Posterior vena cava (tissue), 2 donors: ENCODE measurements at places on chromosomes 6 and 20.
A peak's percentile ranks its signal among the peaks of the same experiment; 100 is the strongest.

DNA sequence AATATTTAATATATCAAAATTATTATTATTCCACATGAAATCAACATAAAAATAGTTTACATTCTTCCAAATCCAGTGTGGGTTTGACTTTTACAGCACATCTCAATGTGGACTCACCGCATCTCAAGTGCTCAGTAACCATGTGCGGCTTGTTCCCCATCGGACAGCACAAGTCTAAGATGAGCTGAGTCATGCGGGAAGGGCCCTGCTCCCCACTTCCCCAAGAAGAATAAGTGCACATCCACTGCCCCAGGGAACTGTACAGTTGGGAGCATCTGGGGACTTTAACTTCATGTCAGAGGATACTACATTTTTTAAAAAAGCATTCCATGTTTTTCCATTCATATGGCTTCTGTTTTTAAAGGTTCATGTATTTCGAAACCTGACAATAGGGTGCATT is 325.6 kb downstream of the BTBD3 start:
- no peak for DNase-seq

GRCh38 chr20:63973636-63974401 is 4.1 kb upstream of the ZNF512B start:
- peak; percentile 96 for DNase-seq

DNA sequence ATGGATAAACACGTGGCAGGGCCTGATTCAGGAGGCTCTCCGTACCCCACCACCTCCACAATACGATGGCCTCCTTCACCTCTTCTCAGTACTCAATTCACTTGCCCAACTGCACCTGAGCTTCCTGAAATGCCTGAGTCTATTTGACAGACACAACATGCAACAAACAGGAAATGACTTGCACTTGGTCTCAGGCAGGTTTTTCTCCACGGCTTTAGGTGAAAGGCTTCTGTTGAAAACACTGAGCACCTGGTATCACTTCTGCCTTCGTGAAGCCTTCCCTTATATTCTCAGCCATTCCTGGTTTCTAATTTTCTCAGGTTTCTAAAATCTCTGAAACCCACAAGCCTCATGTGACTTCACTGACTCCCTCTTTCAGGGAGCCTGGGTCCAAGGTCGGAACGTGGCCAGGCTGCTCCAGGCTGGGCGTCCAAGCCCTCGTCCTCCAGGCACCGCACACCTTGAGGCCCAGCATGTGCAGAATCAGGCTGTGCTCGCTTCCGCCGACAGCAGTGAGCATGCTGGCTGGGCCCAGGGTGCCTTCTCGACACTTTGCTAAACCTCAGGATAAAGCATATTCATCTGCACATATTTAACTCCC is 34.7 kb downstream of the TAF4 start:
- no peak for DNase-seq

- DNase-seq, result no peak
Measured at GRCh38 chr20:36579996-36580545, 6.7 kb downstream of the TGIF2 start.

- DNase-seq, result peak; percentile 87
Measured at GRCh38 chr20:39874049-39874893, 814.8 kb downstream of the MAFB start.

DNA sequence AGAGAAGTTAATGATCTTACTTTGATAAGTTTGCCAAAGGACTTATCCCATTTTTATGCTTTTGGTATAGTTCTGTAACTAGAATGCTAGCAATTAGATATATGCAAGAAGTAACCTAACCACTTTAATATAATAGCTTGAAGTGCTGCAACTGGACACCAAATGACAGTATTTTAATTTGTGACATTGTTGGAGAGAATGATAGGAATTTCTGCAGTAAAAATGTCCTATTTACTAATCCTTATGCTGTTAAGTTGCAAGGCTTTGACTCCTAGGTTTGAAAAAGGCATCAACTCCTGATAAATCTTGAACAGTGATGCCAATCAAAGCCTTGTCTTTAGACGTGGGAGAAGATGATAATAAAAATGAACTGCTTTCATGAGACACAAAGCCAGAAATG is 726.0 kb upstream of the GJE1 start:
- no peak for DNase-seq

GRCh38 chr6:72175916-72176315 is 289.6 kb downstream of the RIMS1 start:
- no peak for DNase-seq

DNA sequence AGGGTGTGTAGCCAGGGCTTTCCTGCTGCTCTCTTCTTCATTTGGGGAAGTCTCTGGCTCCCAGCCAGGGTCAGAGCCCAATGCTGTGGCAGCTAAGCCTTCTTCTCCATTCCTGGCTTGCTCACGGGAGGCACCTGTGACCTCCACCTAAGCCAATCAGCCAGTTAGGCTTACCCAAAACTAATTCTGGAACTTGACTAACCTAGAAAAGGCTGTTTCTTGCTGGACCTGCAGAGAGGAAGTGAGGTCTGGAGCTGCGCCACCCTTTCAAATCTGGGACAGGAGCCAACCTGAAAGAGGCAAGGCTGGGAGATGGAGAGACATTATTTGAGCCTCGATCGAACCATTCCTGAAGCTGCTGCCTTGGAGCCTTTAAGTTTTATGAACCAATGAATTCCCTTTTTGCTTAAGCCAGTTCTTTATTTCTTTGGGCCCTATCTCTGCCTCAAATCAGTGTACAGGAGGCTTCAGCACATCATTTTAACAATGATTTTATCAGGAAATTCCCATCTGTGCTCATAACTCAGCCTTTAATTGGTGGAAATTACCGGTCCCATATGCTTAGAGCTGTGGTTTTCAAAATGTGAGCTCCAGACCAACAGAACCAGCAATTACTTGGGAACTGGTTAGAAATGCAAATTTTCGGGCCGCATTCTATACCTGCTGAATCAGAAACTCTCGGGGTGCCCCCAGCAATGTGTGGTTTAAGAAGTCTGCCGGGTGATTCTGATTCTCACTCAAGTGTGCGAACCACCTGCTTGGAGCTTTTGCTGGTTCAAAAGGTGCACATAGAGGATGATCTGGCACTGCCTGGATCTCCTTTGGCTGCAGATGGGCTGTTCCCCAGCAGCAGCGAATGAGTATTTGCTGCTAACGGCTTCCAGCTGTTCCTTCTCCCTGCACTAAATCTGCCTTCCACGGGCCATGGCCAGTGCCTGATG is 97.4 kb upstream of the RNF24 start:
- no peak for DNase-seq

GRCh38 chr6:5619249-5619648 is 357.9 kb downstream of the FARS2 start:
- DNase-seq, result no peak

DNA sequence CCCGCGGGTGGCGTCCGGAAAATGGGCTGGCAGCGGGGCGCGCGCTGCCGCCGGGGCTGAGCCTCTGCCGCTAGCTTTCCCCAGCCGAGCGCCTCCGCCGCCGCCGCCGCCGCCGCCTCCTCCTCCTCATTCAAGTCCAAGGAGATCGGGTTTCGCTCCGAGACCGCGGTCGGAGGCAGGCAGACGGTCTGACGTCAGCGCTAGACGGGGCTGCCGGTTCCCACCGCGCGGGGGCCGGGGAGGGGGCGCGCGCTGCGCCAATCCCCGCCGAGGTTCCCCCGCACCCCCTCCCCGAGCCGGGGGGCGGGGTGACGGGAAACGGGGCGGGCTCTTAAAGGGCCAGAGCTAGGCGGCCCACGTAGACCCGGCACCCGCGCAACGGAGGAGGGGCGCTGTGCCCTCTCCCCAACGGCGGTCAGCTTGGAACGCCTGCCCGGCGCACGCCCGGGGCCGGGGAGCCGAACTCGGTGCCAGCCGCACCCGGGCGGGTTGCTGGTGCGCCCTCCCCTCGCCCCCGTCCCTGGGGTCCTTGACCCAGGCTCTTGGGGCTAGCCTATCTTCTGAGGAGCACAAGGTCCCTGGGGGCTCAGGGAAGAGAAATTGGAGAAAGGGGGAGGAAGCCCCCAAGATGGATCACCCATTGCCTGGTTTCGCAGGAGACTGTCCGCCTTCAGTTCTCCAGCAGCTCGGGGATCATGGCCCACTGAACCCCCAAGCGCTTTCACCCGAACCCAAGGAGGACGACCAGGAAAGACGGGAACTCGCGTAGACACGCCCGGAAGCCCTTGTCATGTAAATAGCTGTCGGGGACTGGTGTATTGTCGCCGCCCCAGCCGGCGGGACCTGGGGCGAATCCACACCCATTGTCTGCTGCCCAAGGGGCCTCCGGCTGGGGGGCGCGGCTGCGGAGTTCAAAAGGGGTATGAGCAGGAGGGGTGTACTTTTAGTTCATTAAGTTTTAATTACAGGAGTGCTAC is at the start of gene PMEPA1:
PMEPA1 (minus strand) TSS at position 193 of the 977 bp plus-strand sequence. CDS start 433 bp downstream, outside the sequence.
- peak; percentile 97 for DNase-seq

- DNase-seq, result no peak
Measured at GRCh38 chr6:137237413-137238170, 18.4 kb upstream of the IFNGR1 start.

GRCh38 chr20:41411391-41411847 is 44.8 kb upstream of the EMILIN3 start:
- no peak for DNase-seq

DNA sequence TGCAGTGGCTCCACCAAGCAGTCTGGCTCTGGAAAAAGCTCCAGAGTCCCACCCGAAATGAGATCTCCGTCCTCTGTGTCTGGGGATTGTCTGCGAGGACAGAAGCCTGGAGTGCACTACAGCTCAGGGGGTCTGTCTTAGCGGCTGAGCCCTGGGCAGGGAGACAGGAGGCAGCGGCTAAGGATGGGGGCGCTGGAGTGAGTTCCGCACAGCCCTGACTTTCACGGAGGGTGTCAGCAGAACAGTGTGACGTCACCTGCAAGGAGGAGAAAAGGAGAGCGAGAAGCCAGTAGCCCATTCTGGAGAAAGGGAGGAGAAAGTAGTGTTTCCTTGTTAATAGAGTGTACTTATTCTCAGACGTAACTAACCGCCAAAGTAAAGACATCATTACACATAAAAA is 97.6 kb downstream of the FAM50B start:
- no peak for DNase-seq

DNA sequence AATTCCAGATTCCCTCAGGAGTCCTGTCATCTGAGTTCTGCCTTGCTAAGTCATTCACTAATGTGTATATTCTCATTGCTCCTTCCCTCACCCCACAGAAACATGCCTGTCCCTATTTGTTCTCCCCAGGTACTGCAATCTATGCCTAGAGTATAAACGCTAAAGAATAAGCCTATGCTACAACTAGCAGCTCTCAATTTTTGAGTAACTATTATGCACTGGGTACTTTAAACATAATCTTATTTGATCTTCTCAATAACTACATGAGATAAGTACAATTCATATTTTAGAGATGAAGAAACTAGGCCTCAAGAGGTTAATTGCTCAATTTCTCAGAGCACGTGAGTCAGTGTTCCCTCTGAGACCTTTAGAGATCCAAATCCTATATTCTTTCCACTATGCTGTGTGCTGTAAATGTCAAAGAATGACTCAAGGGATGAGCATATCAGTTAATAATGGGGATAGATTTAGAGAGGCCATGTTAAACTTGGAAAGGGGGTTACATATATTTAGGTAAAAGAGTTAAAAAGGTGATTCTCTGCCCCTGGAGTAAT is 423.8 kb upstream of the ADGRB3 start:
- no peak for DNase-seq

DNA sequence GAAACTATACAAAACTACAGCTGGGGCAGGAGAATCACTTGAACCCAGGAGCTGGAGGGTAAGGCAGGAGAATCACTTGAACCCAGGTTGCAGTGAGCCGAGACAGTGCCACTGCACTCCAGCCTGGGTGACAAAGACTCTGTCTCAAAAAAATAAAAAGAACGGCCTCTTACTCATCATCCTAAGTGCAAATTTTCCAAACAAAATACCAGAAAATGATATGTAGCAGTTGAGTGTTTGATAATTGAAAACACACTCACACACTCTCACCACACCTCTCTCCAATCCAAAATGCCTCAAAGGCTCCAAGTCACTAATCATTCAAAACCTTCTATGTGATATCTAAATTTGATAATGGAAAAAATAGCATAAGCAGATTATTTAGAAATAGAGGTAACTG is 198.6 kb upstream of the SHLD1 start:
- DNase-seq, result no peak

DNA sequence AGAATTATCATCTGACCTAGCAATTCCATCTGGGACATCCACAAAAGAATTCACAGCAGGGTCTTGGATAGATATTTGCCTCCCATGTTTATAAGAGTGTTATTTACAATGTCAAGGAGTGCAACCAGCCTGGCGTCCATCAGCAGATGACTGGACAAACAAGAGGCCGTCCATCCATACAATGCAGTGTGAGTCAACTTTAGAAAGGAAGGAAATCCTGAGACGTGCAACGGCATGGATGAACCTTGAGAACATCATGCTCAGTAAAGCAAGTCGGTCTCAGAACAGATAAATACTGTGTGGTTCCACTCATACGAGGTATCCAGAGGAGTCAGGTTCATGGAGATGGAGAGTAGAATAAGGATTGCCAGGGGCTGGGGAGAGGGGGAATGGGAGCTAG is 46.4 kb downstream of the FOXF2 start:
- no peak for DNase-seq

DNA sequence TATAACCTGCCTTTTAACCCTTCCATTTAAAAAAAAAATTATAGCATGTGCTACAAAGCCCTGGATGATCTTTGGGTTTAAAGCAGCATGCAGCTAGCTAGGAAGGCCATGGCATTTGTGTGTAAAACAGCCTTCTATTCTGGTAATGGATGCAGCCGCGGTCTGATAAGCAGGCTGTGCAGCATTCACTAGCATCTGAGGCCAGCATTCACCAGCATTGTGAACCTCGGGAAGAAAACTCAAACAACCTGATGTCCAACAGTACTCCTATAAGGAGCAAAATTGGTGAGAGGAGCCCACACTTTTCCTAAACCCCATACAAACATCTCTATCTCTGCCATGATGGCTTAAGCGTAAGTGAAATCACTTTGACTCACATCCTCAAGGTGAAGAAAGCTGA is 265.5 kb downstream of the PTPRT start:
- DNase-seq, result no peak

- DNase-seq, result no peak
Measured at GRCh38 chr20:23873370-23874015, 6.1 kb downstream of the CST5 start.

DNA sequence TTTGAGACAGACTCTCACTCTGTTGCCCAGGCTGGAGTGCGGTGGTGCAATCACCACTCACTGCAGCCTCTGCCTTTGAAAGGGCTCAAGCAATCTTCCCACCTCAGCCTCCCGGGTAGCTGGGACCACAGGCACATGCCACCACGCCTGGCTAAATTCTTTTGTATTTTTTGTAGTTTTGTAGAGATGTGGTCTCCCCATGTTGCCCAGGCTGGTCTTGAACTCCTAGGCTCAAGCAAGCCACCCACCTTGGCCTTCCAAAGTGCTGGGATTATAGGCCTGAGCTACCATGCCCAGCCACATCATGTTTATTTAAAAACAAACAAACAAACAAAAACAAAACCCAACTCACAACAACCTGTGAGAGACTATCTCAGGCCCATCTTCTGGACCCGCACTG is 29.7 kb upstream of the APCDD1L start:
- DNase-seq, result no peak
